ENCODE measurements at places on chromosomes 6 and 20.

- DNase-seq: peak; percentile 29
These were observed 391.8 kb upstream of the MMS22L start for GRCh38 chr6:97674802-97675201.

DNA sequence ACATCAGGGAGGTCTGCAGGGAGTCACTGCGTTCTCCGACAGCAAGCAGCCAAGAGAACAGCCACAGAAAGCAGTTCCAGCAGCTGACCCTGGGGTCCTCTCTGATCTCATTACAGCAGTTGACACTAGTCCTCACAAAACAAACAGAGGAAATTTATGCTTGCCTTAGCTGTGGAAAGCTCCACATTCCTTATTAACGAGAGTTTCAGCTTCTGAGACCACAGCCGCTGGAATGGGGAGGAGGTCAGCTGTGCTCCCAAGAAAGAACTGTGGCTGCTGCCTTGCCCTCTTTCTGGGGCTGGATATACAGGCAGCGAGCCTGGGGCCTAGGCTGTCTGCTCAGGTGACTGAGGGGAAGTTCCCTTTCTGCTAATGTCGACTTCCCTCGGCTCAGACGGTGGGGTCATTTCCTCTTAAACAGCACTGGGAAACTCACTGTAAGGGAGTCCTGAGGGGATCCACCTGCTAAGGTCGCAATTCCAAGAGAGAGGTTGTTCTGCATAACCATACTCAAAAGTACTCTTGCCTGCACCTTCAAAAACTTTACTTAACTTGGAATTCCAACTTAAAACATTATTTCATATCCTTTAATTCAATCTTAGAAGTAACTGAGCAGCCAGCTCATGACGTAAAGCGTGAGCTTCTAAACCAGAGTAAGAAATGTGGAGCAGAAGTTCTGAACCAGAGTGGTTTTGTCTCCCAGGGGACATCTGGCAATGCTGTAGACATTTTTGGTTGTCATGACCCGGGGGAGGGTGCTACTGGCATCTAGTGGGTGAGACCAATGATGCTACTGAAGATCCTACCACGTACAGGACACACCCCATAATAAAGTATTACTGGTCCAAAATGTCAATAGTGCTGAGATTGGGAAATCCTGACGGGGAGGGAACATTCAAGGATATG lies 80.3 kb downstream of the BACH2 start:
- peak; percentile 48 for DNase-seq

- DNase-seq: no peak
These were observed 24.0 kb downstream of the TBX18 start for GRCh38 chr6:84740385-84740784.

GRCh38 chr6:70375166-70375565 lies 38.1 kb upstream of the FAM135A start:
- peak; percentile 23 for DNase-seq

- DNase-seq: peak; percentile 44
These were observed 141.6 kb downstream of the BTBD9 start for GRCh38 chr6:38498085-38498484.

- no peak for DNase-seq
These were observed 97.0 kb downstream of the SLC23A2 start for GRCh38 chr20:4904127-4904860.

GRCh38 chr6:65126667-65127066 lies 580.4 kb downstream of the EYS start:
- DNase-seq: no peak

DNA sequence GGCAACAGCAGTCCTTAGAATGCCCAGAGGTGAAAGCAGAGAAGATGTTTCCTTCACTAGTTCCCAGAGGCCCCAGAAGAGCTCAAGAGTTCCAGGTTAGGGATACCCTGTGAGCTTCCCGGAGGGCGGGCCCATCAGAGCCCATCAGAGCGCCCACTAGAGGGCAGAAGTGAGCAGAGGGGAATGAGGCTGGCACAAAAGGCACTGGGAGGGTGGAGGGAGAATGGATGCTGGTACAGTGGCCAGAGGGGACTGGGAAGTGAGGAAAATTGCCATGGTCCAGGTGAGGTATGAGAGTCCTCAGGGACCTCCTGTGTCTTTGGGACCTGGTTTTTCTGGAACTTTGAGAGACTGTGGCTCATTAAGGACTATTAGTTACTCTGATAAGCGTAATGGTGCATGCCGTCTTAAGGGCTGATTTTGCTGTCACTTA lies 57.3 kb downstream of the LINC00237 start:
- no peak for DNase-seq

DNA sequence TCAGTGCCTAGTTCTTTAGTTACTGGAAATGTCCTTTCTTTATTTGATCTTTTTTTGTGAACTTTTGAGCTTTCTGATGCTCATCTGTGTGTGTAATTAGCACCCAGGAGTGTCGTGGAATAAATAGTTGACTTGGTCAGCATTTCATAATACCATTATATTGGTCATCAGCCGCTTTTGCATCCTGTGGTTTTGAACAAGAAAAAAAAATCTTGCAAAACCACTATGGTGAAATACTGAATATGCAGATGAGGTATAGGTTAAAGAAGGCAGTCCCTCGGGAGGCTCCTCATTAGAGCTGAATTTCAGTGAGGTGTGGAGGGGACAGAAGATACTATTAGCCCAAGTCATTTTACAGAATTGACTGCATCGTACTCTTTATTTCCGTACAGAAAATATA lies 90.1 kb downstream of the FOXO3 start:
- peak; percentile 85 for DNase-seq

DNA sequence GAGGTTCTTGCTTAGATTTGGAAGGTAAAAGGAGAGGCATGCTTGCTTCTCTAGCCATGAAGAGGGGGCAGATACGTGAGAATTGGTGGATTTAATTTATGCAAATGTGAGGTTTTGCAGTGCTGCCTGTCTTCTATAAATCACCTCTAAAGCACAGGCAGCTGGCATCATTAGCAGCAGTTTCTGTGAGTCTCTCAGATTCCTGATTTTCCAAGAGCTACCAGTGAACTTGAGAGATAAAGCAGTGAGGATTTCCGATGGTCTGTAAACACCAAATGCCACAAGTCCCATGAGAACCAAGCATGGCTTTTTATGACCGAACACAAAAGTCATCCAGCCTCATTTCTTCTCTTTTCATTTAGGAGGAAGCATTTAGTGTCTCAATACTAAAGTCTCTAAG lies 3.2 kb upstream of the SIRPB2 start:
- no peak for DNase-seq

DNA sequence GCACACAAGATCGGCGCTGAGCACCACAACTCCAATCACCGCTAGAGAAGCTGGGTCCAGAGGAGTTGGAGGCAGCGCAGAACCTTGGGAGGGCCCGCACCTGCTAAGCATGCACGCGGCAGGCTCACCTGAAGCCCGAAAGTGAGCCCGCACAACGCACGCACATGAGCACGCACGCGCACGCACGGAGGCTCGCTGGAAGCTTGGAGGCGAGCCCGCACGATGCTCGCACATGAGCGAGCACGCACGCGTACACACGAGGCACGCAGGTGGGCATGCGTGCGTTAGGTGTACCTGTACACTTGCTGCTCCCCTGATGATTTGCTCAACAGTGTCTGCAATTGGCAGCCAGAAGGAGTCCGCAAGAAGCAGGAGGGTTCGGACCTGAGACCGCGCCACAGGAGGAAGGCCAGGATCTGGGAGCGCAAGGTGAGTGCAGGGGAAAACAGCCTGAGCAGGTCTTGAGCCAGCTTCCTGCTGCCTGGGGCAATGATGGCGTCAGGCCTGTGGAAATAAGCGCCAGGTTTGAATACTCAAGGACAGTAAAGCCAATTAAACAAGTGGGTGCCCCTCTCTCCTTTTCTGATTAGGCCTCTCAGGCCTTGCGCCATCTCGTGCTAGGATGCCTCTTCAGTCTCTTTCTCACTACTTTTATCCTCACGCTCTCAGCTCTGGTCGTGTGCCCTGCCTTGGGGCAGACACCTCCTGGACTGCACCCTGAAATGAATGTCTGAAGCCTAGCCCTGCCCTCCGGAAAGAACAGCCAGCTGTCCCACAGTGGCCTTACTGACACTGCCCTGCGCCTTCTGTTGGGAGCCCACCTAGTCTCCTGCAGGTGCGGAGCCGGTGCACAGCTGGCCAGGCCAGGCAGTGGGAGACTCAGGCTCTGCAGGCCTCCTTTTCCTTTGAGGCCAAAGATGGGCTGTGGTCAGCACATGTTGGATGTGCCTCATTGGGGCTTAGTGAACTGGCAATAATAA lies 340.4 kb downstream of the CDC5L start:
- no peak for DNase-seq

GRCh38 chr6:37942606-37943376 lies 123.3 kb downstream of the ZFAND3 start:
- no peak for DNase-seq

- no peak for DNase-seq
These were observed 229.5 kb downstream of the UBE3D start for GRCh38 chr6:82836022-82836575.

DNA sequence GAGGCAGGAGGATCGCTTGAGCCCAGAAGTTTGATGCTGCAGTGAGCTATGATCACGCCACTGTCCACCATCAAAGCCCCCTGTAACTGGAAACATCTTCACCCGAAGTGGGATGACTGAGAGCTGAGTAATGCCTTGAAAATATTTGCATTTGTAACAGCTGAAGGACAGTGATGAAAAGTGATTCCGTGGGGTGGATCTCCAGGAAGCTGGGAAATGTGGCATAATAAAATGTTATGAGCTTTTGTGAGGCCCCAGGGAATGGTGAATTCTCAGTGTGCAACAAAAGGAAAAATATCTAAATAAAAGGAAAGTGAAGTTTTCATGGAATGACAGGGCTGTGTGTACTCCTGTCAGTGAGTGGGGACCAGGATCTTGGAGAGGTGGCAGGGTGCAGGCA lies 92.0 kb downstream of the JAG1 start:
- peak; percentile 57 for DNase-seq

GRCh38 chr20:38986663-38987062 lies 24.5 kb downstream of the DHX35 start:
- DNase-seq: peak; percentile 89
